Neural progenitor cell (in vitro differentiated cells): ENCODE measurements at places on chromosomes 16 and 17. TPM values are rescaled to one million over a fixed set of nuclear protein-coding genes. Genes with fewer than 3 reads are reported as not detected.

DNA sequence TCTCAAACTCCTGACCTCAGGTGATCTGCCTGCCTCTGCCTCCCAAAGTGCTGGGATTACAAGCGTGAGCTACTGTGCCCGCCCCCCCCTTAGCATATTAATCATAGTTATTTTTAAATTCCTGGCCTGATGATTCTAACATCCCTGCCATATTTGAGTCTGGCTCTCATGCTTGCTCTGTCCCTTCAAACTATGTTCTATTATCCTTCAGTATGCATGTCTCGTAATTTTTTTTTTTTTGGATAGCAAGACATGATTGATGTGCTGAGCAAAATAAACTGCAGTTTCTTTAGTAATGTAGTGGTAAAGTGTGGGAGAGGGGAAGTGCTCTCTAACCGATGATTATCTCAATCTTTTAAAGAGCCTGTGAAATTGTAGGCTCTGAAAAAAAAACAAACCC is 34.3 kb upstream of the TMEM92 start:
- no peak for DNase-seq

DNA sequence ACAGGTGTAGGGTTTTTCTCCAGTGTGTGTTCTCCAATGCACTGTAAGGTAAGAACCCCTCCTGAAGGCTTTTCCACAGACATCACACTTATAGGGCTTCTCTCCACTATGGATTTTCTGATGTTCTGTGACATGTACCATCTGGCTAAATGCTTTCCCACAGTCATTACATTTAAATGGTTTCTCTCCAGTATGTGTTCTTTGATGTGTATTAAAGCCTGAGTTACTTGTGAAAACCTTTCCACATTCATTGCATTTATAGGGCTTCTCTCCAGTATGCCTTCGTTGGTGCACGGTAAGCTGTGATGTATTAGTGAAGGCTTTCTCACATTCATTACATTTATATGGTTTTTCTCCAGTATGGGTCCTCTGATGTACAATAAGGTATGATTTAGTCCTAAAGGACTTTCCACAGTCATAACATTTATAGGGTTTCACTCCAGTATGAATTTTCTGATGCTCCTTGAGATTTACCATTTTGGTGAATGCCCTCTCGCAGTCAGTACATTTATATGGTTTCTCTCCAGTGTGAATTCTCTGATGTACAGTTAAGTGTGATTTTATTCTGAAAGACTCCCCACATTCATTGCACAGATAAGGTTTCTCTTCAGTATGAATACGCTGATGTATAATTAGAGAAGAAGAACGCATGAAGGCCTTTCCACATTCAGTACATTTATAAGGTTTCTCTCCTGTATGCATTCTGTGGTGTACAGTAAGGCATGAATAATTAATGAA is 30.9 kb downstream of the ZNF624 start:
- DNase-seq: no peak

- no peak for DNase-seq
Measured at GRCh38 chr16:89155184-89155679, 16.3 kb upstream of the CDH15 start.

Gene QPRT
- 49.6 and 112 TPM in 2 replicates for total RNA-seq

Gene CAMTA2
- 0.34 and 1.8 TPM in 2 replicates for total RNA-seq

Gene CTRB1
- not detected in 2 replicates for total RNA-seq

Gene DOC2A
- 3.1 and 8.1 TPM in 2 replicates for total RNA-seq
